NCI-H2081 treated with DMSO at 0.1 percent for 48 hours (cell line): ENCODE measurements at places on chromosomes 2 and 18.

DNA sequence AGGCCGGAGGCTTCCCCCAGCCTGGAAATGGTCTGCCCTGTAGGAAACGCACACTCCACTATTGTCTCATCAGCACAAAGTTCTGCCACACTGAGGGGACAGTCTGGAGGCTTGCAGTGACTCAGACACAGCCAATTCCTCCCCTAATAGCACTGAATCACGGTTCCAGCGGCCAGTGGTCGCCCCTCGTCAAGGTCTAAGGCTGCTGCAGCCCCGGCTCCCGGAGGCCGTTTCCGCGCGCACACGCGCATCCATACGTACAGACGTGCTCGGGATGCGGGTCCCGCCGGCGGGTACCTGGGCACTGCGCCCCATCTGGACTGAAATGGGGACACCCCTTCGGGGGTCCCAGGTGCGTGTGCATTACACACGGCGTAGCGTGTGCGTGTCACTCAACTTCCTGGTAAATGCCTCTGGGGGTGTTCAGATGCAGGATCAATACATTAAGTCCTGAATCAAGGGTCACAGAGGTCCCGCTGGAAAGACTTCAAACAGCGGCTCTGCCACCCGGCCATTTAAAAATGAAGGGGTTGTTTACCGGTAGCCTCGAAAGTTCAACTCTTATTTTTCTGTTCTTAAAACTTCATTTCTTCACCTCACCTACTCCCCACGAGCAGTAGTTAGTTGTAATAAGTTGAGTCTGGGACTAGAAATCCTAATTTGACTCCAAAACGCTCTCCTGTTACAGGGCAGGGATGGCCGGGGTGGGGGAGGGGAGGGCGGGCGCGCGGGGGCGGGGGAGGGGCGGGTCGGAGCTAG is 572 bp upstream of the ZNF516 start:
- DNase-seq: no peak

DNA sequence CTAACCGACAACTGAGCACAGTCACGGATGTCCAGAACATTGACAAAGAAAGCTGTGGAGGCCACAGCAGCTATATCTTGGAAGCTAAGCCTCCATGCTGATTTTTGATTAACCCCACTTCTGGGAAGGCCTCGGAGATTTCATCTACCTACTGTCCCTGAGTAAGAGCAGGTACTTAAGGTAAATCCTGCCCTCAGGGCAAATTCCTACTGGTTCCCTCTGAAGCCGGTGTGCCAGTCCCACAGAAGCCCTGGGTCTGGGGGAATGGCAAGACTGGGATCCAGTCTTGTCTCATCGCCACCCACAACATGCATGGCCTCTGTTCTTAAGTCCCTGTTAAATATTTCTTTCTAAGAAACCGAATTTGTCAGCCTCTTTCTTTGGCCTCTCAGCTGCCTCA is 18.7 kb downstream of the PER2 start:
- no peak for DNase-seq

DNA sequence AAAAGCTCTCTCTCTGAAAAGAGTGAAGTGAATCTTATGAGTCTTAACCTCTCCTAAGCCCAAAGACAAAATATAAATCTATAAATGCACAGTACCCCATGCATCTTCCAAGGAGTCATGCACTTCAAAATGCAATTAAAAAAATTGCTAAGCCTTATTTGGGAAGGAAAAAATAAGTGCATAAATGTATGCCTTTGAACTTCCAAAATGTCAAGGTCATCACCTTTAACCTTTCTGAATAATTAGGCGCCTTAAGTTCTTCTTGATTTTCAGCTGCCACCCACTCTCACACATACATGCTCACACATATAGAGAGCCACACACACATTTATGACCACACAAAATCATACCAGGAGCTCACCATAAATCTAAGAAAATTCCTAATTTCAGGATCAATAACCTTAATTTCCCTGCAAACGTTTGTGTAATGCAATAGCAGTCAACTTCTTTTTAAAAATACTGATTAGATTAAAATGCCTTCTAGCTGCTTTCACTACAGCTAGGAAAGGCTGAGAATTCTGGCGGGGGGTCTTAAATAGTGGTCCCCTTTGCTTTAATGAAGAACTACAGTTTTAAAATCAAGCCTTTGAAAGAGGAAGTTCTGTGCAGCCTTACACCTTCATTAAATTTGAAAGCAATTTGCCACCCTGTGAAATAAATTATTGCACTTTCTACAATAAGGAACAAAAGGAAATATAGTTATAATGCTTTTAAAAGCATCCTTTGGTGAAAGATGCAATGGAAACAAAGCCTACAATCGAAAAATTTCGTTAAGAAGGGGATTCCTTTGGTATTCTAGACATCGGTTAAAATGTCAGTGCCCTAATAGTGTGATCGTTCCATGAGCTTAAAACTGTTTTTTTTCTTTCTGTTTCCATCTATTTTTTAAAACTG is 3.6 kb downstream of the HOXD11 start:
- DNase-seq: no peak

DNA sequence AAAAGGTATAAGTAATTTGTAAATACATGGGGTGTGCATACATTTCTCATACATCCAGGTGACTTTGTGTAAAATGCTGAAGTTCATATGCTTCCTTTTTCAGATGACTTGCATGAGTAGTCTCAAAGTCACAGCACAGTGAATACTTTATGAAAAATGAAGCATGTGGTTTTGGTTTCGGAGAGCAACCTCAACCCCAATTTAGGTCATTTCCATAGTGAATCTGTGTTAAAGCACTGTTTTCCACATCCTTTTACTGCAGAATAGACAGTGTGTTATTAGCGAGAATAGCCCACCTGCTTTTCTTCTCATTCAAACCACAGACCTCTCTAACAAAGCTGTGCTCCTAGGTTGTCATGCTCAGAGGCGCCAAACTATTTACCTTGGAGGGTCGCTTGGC is 204.4 kb upstream of the RASGRP3 start:
- DNase-seq: no peak

DNA sequence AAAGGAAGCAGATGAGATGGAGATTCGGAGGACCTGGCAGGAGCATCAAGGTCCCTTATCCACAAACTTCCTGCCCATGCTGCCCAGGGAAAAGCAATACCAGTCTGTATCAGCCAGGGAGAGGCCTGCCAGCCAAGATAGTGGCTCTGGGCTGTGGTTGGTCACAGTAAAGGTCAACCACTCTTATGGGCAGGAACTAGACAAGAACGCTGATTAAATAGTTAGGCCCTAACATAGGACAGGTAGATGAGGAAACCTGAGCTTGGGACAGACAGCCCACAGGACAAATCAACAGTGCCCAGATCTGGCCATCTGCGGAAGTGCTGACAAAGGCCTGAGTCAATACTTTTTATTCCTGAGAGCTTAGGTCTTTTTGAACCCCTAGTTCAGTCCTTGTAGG is 10.7 kb downstream of the PSTPIP2 start:
- DNase-seq: no peak

GRCh38 chr2:186060744-186061440 is 322.3 kb downstream of the FSIP2 start:
- no peak for DNase-seq

- DNase-seq: no peak
Observed at GRCh38 chr2:113854970-113855740, 34.7 kb upstream of the ACTR3 start.

DNA sequence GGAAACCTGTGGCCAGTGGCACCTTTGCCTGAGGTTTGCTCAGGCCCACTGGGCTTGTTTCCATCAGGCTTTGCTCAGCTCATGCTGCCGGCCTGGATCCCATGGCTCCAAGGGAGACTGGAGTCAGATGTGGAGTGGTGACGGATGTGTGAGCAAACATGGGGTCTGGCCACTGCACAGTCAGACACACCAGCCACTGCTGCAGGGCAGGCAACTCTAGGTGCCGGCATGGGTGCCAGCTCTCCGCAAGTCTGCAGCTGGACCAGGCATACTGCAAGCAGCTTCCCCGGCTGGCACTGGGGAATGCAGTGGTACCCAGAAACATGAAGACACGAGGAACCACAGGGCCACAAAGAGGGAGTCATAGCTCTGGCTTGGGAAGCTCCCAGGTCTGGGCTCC is 37.4 kb downstream of the TDRD15 start:
- no peak for DNase-seq

GRCh38 chr18:79068341-79068936 is 755 bp upstream of the ATP9B start:
- DNase-seq: no peak

GRCh38 chr2:205802065-205802464 is 119.8 kb downstream of the NRP2 start:
- no peak for DNase-seq

DNA sequence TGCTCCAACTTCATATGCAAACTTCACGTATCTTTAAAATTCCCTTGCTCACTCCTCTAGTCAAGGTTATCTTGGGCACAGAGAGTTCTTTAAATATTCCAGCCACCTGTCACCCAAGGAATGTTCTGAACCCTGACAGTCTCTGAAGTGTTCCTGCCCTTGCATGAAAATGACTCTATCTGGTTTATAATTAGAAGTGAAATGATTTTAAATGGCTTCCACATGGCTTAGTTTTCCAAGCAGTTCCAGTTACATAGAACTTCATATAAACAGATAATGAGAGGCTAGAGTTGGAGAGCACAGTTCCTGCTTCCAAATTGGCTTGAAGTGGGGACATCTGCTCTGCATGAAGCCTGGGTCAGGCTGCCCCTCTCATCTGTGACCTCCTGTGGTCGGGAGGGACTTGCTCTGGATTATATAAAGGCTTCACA is 81.9 kb downstream of the SLC4A3 start:
- DNase-seq: no peak

DNA sequence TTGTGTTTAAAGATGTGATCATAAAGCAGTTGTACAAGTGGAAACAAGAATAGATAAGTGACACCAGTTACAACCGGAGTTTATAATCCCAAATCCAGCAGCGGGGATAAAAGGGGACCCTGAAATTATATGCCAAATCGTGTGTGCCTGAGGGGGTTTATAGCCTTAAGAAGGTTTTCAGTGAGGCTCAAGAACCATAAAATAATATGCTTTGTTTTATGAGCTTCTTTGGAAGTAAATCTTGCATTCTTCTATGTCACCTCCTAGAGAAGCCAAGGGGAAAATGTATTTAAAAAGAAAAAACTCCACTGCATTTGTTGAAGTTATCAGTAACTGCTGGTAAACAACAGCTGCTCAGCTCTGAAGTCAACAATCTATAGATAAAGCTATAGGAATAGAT is 25.8 kb upstream of the MAP3K20 start:
- DNase-seq: no peak

DNA sequence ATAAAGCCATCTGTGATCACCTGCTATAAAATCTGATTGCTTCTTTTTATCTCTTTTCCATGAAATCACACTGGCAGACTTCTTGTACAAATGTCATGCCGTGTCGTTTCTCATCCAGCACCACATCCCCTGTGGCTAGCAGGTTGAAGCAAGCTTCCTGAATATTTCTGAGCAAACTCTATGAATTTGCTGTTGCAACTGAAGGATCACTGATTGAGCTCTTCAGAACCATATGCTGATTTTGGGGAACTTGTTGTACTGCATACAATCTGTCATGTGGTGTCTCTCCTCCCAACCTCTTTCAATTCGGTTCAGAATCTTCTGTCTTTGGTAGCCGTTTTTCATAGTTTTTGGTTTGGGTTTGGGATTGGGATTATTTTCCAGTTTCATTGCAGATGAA is 57.7 kb upstream of the RBMS1 start:
- no peak for DNase-seq

GRCh38 chr18:49273241-49273880 is 187.1 kb downstream of the DYM start:
- DNase-seq: no peak

GRCh38 chr2:70039366-70039765 is 47.9 kb upstream of the PCBP1 start:
- DNase-seq: no peak

- no peak for DNase-seq
Observed at GRCh38 chr2:170321526-170321925, 143.6 kb downstream of the MYO3B start.
